Mesothelial cell of epicardium (in vitro differentiated cells): ENCODE measurements at places on chromosomes 5 and 9. TPM values are rescaled to one million over a fixed set of nuclear protein-coding genes. Genes with fewer than 3 reads are reported as not detected.

SOHLH1 gene
- not detected in 3 replicates for total RNA-seq

SERINC5 gene
- 87.6 to 91.0 TPM (median 89.5 TPM) in 3 replicates for total RNA-seq

KIF4B gene
- 0.07 to 0.11 TPM in 2 of 3 replicates, not detected in the other for total RNA-seq

CCL28 gene
- not detected in 3 replicates for total RNA-seq

DNA sequence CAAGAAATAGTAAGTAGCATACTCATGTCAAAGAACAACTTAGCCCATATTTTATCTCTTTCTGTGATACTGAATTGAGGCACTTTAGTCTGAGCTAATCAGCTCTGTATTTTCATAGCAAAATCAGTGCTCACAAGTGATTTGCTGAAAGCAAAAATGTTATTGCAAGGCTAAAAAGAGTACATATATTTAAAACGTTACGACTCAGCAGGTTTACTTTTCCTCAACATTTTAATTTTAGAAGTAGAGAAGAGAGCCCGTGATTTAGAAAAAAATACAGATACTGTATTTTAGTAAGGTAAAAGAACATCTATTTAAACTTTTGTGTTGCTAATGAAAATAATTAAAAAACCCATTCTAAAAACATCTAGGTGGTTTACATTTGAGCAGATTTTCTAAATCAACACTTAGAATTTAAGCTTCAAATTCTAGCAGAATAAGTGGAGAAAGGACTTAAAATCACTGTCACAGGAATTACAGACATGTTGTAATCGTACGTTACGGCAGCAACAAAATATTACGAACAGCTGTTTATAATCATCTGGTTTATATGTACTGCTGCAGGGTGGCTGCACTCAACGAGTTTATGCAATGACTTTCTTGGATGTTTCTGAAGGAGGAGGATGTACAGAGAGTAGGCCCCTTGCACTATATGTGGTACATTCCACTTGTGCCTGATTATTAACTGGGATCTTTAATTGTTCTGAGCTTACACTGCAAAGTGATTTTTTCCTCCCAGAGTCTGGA is 20.1 kb downstream of the SREK1 start:
- H3K36me3 ChIP-seq = peaks cover 37% of the 10 kb centered on the region
- DNase-seq = no peak
- H3K27me3 ChIP-seq = no peaks in the 10 kb centered on the region

GRCh38 chr9:91809581-91810285 is 140.3 kb downstream of the ROR2 start:
- peaks cover 2% of the 10 kb centered on the region for H3K36me3 ChIP-seq
- H3K27ac ChIP-seq = no peak overlapping the region
- peaks cover 41% of the 10 kb centered on the region for H3K4me1 ChIP-seq
- H3K27me3 ChIP-seq = no peaks in the 10 kb centered on the region
- DNase-seq = no peak

GRCh38 chr5:60277941-60278340 is 384.4 kb upstream of the PDE4D start:
- no peak overlapping the region for H3K27ac ChIP-seq
- no peaks in the 10 kb centered on the region for H3K36me3 ChIP-seq
- peaks cover 5% of the 10 kb centered on the region for H3K27me3 ChIP-seq
- no peak overlapping the region for H3K4me3 ChIP-seq

DNA sequence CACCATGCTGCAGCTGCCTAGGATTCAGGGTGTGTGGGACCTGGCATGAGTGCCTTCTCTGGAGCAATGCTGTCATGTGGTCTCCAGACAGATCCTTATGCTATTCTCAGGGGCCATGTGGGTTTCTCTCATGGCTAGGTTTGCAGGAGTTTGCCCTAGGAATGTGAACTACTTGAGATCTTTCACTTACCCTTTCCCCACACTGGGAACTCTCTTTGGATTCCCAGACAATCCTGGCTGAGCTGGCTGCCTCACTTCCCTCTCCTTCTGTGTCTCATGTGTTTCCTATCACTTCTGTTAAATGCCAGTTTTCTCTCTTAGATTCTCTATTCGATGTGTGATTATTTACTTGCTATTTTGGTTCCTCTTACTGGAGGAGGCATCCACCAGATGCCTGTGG is 270.2 kb upstream of the RASA1 start:
- H3K36me3 ChIP-seq = no peaks in the 10 kb centered on the region
- no peak for DNase-seq
- no peaks in the 10 kb centered on the region for H3K4me1 ChIP-seq
- H3K4me3 ChIP-seq = no peak overlapping the region
- H3K27ac ChIP-seq = no peak overlapping the region

DNA sequence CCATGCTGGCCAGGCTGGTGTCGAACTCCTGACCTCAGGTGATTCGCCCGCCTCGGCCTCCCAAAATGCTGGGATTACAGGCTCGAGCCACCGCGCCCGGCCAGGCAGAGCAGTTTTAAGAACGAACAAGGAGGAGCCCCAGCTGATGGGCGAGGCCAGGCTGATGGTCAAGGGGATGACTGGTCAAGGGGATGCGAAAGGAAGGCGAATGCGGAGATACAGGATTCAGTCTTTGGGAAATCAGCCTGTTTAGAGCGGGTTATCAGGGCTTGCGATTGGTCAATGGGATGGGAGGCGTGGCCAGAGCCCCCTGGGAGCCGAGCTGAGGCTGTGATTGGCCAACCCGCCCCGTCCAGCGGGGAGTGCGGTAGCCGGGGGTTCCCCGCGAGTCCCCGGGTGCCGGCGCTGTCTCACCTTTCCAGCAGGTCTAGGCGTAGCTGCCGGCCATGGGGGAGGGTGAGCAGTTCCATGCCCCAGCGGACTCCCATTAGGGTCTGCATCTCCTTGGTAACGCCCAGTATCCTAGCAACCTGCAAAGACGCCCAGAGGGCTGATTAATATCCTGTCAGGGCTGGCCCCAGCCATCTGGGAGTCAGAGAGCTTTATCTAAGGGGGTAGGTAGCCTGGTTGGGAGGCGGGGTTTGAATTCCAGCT is 7.5 kb upstream of the TOR2A start:
- H3K4me1 ChIP-seq = peaks cover 13% of the 10 kb centered on the region
- H3K27me3 ChIP-seq = peaks cover 17% of the 10 kb centered on the region
- H3K36me3 ChIP-seq = no peaks in the 10 kb centered on the region
- peak overlapping the region; percentile 59 for H3K27ac ChIP-seq
- H3K4me3 ChIP-seq = peak overlapping the region; percentile 63

DNA sequence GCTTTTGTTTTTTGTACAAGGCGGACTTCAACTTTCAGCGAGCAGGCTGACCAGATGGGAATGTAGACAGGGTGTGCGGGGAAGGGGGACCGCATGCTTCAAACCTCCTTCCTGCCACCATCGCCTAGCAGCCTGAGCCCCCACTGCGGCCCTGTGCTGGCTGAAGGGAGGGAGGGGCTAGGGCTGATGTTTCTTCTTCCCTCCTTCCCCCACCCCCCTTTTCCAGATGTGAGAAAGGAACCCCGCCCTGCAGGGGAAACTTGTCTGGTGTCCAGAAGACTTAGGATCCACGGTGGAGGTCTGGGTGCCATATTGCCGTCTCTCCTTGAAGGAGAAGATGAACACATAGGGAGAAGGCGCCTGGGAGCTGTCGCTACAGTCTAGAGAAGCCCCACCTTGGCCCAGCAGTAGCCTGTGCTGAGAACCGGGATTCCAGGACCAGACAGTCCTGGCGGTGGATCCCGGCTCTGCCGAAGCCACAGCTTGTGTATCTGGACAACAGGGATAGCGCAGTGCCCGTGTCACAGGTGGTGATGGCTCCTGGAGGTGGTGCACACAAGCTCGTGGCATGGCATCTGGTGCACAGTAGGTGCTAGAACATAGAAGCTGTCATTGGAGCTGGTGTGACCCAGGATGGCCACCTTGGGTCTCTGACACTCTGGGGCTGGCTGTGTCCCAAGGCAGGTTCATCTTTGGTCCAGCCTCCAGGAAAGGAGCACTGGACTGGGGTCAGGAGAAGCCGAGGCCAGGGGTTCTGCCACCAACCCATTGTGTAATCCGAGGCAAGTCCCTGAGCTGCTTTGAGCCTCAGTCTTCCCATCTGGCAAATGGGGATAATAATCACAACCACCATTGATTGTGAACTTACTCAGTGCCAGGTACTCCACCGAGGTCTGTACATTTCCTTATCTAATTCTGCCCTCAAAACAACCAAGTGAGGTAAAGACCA is 205.6 kb downstream of the C9orf50 start:
- H3K4me1 ChIP-seq = peaks cover 30% of the 10 kb centered on the region
- H3K27ac ChIP-seq = peak overlapping the region; percentile 98
- H3K27me3 ChIP-seq = no peaks in the 10 kb centered on the region

DNA sequence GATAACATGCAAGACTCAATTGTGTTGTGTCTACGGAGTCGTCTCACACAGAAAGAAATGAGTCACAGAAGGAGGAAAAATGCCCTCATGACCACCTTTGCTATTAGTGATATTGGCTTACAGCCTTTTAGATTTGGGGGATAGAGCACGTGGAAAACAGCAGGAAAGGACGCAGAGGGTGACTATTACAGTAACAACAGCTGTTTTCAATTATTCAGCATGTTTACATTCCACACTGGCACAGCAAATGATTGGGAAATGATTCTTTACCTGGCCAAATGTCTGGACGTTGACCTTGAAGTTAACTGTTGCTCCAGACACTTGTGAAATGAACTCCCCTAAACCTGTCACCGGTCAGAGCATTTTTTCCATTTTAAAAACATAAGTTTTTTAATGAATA is 46.8 kb downstream of the APTX start:
- H3K27ac ChIP-seq = peak overlapping the region; percentile 29
- peaks cover 24% of the 10 kb centered on the region for H3K4me1 ChIP-seq
- H3K27me3 ChIP-seq = no peaks in the 10 kb centered on the region
- H3K36me3 ChIP-seq = peaks cover 29% of the 10 kb centered on the region

- H3K27me3 ChIP-seq = peaks cover 30% of the 10 kb centered on the region
- peak within 1 kb of the TSS; percentile 74 for H3K4me3 ChIP-seq
- H3K27ac ChIP-seq = no peak within 1 kb of the TSS
- no peaks in the 10 kb centered on the region for H3K36me3 ChIP-seq
- DNase-seq = peak; percentile 24
Observed at GRCh38 chr5:80959768-80960442, at the start of gene RASGRF2. Gene RASGRF2 (plus strand): TSS chr5:80960363. CDS start chr5:80960739, 376 bp downstream.

- no peak for DNase-seq
- peaks cover 24% of the 10 kb centered on the region for H3K4me1 ChIP-seq
- H3K36me3 ChIP-seq = peaks cover 3% of the 10 kb centered on the region
- no peaks in the 10 kb centered on the region for H3K27me3 ChIP-seq
Observed at GRCh38 chr5:117394506-117395157, 820.0 kb upstream of the SEMA6A start.

DNA sequence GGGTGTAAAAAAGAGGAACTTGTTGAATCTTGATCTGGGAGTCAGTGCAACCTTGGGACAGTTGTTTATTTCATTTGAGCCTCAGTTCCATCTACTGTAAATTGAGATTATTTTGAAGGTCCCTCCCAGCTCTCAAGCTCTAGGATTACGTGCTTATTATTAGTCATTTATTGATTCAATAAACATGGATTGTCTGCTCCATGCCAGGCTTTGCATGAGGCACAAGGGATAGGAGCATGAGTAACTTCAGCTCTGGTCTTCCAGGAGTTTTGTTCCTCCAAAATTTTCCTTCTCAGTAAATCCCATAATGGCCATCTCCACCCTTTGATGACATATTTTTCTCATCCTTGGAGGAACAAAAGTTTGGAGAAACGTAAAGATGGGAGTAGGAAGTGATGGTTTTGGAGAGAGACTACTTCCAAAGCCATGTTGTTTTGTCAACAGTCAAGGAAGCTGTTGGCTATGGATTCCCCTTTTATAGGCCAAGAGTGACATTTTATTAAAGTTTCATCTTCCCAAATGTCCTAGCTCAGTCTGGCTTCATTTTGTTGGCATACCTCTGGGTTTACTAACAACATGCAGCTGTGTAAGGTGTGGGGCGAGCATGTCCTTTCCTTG is 244.6 kb downstream of the DMRT2 start:
- peaks cover 4% of the 10 kb centered on the region for H3K4me1 ChIP-seq
- no peak for DNase-seq
- H3K4me3 ChIP-seq = no peak overlapping the region
- H3K27me3 ChIP-seq = peaks cover 14% of the 10 kb centered on the region

GRCh38 chr5:40790947-40791593 is 7.1 kb downstream of the PRKAA1 start:
- H3K36me3 ChIP-seq = peaks cover 22% of the 10 kb centered on the region
- peaks cover 4% of the 10 kb centered on the region for H3K4me1 ChIP-seq
- H3K27me3 ChIP-seq = no peaks in the 10 kb centered on the region
- DNase-seq = no peak
- H3K4me3 ChIP-seq = no peak overlapping the region

- H3K27ac ChIP-seq = no peak overlapping the region
- H3K36me3 ChIP-seq = no peaks in the 10 kb centered on the region
- DNase-seq = no peak
- peaks cover 13% of the 10 kb centered on the region for H3K27me3 ChIP-seq
- H3K4me3 ChIP-seq = no peak overlapping the region
- H3K4me1 ChIP-seq = peaks cover 2% of the 10 kb centered on the region
Observed at GRCh38 chr9:32344551-32345182, 39.8 kb upstream of the ACO1 start.

- DNase-seq = no peak
- H3K27me3 ChIP-seq = no peaks in the 10 kb centered on the region
Observed at GRCh38 chr9:80020530-80020929, 448.8 kb downstream of the TLE4 start.
